Activated T-helper 1 cell treated with Interleukin-2 at 50 U/mL for 16 hours (primary cell): ENCODE measurements at places on chromosomes 13 and 19.

DNA sequence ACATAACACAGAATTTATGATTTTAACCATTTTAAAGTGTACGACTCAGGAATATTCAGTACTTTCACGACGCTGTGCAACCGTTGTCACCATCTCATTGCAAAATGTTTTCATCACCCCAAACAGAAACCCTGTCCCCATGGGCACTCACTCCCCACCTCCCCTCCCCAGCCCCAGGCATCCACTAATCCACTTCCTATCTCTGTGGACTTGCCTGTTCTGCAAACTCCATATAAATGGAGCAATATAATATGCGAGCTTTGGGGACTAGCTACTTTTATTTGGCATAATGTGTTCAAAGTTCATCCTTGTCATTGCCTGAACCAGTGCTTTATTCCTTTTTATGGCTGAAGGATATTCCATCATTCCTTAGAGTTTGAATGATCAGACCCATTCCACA lies 7.3 kb upstream of the INSR start:
- DNase-seq, result no peak

- DNase-seq, result no peak
These were observed 615.5 kb upstream of the KLHL1 start for GRCh38 chr13:70723732-70724131.

DNA sequence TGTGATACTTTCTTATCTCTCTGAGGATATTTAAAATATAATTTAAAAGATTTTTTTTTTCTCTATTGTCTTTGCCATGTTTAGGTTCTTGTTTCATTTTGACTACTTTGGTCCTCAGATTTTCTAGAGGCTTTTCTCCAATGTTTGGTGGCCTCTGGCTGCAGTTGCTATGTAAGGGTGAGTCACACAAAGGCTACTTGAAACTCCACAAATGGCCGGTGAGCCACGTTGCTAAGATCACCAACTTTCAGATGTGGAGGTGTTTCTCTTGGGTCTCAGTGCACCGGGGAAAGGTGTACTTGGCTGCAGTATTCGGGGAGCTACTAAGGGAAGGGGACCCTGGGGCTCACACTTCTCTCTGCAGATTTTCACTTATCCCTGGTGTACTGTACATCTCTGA lies 248.1 kb downstream of the HS6ST3 start:
- no peak for DNase-seq

DNA sequence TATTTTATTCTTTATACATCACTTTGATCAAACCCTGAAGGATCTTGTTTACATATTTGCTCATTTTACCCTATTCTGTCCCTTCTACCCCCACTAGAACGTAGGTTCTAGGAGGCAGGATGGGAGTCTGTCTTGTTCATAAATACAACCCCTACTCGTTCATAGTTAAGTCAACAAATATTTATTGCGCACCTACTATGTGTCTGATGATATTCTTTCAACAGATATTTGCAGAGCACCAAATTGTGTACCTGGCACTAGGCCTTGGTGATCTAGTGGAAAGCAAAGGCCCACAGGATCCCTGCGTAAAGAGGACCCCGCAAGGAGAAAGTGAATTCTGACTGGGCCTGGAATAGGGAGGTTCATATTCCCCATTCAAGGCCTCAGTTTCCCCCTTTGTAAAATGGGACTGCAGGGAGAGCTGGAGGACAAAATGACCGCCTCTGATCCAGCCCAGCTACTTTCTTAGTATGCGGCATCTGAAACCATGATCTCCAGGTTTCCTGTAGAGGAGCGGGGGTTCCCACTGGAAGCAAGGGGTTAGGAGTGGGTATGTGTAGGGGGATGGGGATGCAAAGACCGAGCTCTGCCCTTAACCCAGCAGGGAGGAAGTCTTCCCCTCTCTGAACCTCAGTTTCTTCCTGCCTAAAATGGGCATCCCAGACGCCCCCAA lies 534 bp upstream of the GEMIN7 start:
- DNase-seq, result no peak

DNA sequence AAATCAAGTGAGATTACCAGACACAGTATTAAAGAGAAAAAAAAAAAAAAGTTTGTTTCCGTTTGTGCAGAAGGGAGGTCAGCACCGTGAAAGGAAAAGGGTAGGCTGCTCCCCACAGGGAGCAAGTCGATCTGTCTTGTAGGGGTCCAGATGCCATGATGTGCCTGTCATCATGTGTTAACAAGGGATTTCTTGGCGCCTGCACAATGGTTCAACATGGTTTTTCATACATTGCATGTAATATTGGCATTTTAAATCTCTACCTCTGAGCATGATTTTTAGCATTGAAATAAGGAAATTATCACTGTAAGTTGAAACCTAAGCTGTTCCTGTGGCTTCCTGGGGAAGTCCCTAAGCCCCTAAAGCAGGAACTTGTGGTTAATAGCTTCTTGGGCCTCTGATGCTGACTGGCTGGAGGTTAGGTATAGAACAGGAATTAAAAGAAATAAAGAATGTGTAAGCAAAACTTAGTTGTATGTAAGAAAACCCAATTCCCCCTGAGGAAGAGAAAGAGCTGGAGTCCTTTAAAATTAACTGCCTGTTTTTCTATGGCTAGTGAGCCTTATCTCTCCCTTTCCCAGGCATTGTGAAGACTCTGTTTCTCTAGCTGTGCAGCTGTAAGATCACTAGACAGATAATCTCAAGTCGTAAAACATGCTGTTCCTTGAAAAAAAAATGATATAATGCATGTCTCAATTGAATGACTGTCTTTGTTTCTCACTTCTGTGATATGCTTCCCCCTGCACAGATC lies 7.4 kb upstream of the FCGBP start:
- peak; percentile 21 for DNase-seq

DNA sequence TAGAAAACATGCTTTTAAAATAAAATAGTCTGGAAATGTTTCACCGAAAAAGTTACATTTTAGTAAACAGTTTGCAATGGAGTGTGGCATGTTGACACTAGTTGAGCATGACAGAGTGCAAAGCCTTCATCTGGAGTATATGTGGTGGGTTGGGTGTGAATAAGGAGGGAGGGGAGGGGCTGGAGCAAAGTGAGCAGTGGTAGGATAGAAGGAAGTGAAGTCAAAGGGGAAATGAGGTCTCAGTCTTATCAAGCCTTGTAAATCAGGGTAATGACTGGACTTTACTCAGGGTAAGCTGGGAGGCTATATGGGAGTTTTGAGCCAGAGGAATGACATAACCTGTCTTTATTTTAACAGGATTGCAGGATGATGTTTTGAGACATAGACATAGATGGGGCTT lies 222.8 kb downstream of the PCDH20 start:
- no peak for DNase-seq

DNA sequence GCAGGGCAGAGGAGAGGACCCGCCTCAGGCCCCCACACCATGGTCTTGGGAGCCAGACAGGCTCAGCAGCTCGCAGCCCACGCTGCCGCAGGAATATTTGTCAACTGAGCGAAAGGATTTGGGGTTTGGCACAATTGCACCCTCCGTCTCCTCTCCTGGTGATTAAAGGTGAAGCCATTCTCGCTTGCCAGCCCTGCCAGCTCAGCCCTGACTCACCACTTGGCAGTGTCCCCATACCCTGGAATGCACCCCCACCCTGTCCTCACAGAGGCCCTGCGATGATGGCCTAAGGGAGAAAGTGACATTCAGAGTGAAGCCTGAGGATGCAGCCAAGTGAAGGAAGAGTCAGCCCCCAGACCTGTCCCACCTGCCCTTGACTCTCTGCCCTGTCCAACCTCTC lies 18.8 kb downstream of the CYTH2 start:
- no peak for DNase-seq

DNA sequence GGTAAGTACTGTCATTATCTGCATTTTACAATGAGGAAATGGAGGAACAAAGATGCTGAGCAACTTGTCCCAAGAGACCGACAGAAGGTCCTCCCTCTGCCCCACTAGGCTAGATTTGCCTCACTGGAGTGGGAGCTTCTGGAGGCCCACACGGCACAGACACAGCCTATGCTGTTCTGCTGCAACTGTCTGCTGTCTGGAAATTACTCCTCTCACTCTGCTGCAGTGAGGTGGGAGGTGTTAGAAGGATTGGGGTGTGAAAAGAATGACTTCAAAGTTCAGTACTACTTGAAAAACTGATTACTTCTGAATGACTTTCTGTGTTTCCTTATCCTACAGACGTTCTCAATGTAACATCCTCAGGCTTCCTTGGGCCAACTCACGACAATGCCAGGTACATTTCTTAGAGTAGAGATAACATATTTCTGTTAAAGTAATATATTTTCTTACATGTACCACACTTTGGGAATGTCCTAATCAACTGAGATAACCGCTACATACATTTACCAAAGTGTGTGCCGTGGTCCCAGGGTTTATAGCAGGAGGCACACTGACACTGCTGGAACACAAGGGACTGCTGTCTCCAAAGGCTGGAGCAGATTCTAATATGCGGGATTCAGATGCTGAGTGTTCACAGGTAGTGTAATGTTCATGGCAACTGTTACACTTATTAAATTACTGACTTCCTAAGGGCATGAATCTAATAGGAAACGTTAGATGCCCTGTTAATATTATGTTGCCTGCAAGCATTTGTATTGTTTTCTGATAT lies 53.5 kb upstream of the WASF3 start:
- no peak for DNase-seq

DNA sequence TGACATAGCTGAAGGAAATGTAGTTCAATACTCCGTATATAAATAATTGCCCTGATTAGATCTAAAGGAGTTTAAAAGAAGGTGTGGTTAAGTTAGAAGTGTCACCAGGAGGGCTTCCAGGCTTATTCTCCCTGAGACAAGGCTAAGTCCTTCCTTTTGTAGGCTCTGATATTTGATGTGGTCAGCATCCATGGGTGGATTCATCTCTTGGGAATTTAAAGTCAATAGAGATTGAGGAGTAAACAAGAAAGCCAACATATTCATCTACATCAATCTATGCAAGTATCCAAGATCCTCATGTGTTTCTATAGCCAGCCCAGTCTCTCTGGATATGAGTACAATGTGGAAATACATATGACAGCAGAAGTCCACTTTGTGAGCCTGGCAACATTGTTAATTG lies 76.8 kb downstream of the KCTD12 start:
- DNase-seq, result no peak

GRCh38 chr13:112346173-112346898 lies 29.8 kb upstream of the SPACA7 start:
- DNase-seq, result no peak

DNA sequence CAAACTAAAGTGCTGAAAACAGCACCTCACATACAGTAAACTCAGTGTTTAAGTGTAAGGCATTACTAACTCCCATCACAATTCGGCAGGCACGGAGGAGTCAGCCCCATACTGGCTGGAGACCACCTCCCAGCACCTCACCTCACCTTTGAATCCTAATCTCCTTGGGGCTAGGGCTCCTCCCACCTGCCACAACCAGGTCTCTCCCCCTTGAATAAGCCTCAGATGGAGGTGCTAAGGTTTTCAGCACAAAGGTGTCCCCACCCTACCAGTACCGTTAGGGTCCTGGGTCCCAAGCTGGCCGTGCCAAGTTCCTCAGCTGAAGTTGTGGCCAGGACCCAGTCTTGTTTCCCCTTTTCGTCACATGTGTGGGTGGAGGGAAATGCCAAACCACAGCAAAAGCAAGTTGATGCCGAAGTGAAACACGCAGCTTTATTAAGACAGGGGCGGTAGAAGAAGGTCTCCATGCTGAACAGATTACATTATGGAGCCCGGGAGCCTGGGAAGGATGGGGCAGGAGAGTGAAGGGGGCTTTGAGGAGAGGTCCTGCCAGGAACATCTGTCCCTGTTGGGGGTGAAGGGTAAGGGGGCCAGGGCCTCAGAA lies at the start of gene IGFLR1:
Gene IGFLR1, minus strand, starts transcription at position 332 of the 604 bp plus-strand sequence. CDS start 1,272 bp downstream, outside the sequence.
- peak; percentile 42 for DNase-seq

DNA sequence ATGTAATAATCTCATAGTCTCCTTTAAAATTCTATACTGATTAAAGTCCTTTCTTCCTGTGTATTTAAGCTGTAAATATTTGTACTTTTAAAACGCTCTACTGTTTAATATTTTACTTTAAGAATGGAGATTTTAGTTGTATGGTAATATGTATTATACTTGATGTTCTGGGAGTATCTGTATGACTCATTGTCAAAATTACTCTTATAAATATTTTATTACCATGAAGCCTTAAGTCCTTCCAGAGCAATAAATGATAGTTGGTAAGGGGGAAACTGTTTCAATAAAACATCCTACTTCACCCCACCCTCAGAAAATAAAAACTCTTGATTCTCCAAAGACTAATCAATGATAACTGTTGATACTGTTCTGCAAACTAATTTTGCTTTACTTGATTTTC lies 6.4 kb downstream of the PCDH9 start:
- DNase-seq, result no peak

GRCh38 chr13:100887729-100888151 lies 213.1 kb upstream of the TMTC4 start:
- DNase-seq, result no peak

- DNase-seq, result no peak
These were observed 16.4 kb downstream of the SULT2B1 start for GRCh38 chr19:48568345-48568886.

DNA sequence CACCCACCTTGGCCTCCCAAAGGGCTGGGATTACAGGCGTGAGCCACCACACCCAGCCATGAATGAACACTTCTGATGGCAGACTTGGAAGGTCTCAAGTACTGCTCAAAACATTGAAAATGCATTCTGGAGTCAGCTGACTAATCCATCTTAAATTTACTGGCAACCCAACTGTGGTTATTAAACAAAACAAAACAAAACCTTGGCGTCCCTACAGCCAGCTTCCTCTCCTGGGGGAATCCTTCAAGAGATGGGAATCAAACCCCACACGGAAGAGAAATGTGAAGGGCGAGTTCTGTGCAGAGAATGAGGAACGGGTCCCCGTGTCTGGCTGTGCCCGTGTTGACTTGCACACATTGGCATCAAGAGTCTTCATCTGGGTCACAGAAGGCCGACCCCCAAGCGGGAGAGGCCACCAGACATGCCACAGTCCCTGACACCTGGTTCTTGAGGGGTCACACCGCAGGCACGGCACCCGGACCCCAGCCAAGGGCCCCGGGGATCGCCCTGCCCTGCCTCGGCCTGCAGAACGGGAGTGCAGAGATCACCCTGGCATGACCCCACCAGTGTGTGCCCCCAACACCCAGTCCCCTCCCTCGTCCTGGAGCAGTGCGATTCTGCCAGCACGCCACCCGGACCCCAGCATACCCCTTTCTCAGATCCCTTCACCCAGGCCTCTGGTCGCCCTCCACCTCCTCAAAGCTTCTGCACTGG lies 3.2 kb downstream of the MAP2K2 start:
- no peak for DNase-seq

GRCh38 chr13:44220948-44221347 lies 152.7 kb upstream of the SERP2 start:
- DNase-seq, result no peak

- DNase-seq, result no peak
These were observed 20.1 kb downstream of the ZNF627 start for GRCh38 chr19:11617180-11618062.

DNA sequence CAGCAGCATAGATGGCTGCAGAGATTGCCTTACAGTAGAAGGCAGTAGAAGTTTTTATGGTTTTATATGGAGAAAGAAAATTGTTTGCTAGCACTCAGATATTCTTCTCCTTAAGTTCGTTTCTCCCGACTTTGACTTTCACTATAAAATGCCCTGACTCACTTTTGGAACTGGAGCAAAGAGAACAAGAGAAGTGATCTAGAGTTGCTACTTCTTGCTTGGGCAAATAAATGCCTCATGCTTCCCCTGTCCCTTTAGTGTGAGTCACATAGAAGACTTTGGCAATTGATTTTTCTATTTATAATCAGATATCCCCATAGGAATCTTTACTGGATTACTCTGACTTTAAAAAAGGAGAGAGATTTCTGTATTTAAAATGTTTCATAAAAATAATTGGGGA lies 46.9 kb downstream of the ITGBL1 start:
- no peak for DNase-seq

GRCh38 chr13:28602580-28602979 lies 56.4 kb upstream of the POMP start:
- no peak for DNase-seq
